ENCODE measurements at places on chromosomes 7 and 10.
A peak's percentile ranks its signal among the peaks of the same experiment; 100 is the strongest.

DNA sequence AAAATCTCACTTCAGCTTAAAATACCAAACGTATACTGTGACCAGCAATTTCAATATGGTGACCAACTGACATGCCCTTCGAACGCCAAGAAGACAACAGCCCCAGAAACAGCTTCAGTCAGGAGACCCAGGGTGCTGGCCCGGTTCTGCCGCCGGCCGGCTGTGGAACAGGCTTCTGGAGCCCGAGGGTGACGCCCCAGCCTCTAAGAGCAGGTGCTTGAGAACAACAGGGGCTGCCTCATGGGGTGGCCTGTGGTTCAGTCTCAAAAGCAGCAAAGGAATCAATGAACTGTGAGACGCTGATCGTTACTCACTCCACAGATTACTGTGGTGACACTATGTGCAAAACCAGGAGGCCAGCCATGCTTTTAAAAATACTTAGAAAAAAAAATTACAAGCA is 17.3 kb downstream of the GPER1 start:
- DNase-seq: no peak

- no peak for DNase-seq
Observed at GRCh38 chr7:26061678-26062603, 90.1 kb upstream of the NFE2L3 start.

GRCh38 chr10:71454347-71454746 is 57.6 kb downstream of the CDH23 start:
- DNase-seq: no peak

GRCh38 chr10:122068844-122069243 is 79.9 kb downstream of the TACC2 start:
- DNase-seq: no peak

GRCh38 chr7:128166603-128167041 is 74.5 kb upstream of the LEP start:
- DNase-seq: no peak

DNA sequence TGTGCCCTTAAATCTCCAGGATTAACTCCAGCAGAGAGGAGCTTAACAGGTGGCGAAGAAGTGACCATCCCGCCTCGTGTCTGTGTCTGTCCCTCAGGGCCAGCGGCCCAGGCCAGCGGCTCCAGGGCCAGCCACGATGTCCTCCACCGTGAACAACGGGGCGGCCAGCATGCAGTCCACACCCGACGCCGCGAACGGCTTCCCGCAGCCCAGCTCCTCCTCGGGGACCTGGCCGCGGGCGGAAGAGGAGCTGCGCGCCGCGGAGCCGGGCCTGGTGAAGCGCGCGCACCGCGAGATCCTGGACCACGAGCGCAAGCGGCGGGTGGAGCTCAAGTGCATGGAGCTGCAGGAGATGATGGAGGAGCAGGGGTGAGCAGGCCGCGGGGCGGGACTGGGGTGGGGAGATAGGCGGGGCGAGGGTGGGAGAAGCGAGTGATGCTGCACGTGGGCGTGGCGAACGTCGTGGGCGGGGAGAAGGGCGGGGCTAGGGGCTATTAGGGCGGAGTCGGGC is 33.3 kb downstream of the SRRM3 start:
- peak; percentile 18 for DNase-seq

GRCh38 chr7:39910108-39910869 is 39.8 kb upstream of the CDK13 start:
- DNase-seq: no peak

GRCh38 chr7:123096976-123097375 is 101.5 kb upstream of the TAS2R16 start:
- no peak for DNase-seq

DNA sequence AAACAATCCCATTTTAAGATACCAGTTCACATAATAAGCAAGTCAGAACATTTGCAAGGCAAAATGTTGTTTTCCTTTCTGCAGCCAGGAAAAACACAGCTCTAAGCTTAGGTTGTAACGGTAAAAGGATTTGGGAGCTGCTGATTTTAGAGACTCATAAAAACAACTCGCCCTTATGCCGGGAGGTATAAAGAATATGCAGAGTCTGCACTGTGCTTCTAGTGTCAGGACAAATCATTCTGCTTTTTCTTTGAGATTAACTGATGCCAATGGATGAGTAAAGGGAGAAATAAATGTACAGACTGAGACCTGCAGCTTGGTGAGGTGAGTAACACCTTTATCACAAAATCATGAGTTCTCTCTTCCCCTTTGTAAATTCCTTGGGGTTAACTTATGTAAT is 2.0 kb upstream of the SFR1 start:
- no peak for DNase-seq

DNA sequence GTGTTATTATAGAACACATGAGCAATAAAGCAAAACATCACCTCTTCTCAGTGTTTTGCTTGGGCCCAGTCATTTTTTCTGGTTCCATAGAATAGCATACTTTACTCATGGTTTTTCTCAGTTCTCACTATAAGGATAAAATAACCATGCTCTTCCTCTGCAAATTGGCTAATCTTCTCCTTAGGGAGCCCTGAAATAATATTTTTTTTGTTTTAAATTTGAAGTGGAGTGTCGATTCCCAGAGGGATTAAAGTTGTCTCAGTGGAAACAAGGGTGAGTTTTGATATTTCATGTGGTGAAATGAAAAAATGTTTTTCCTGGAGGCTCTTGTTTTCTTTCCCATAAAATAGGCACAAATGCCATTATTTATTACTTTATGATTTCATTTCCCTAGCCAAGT is 127.3 kb downstream of the NOC3L start:
- peak; percentile 57 for DNase-seq

- DNase-seq: no peak
Observed at GRCh38 chr7:101163279-101164070, 1.9 kb downstream of the VGF start.

DNA sequence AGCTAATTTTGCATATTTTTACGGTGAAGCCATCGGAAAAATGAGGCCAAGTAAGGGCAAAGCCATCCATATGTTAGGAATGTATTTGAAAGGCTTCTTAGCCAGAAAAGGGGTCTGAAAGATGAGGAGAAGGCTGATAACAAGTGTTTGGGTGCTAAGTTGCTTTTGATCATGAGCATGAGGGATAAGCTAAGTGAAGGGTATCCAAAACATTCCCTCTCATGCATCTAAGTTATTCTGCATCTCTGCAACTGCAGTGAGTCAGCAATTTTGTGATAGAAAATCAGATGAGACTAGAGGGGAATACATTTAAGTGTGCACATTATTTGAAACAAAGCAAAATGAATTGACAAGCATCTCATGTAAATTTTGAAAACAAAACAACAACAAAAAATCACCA is 282.8 kb downstream of the GPR158 start:
- DNase-seq: no peak

DNA sequence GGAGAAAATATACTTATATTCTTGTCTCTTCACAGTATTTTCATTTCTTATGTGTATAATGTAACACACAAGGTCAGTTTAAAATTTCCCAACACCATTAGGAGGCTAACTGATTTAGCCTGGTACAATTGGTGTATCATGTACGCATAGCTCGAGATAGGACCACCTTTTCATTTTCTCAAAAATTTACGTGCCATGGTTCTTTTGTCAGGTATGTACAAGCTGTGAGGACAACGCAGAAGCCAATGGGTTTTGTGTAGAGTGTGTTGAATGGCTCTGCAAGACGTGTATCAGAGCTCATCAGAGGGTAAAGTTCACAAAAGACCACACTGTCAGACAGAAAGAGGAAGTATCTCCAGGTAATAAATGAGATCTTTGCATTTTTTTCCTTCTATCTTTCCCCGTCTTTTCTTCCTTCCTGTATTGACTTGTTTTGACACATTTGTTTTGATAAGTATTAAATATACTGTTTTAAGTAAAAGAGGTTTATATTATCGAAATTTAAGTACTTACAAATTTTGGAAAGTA is 55.0 kb downstream of the TRIM24 start:
- DNase-seq: no peak

- no peak for DNase-seq
Observed at GRCh38 chr7:157461573-157462418, 125.0 kb downstream of the DNAJB6 start.
